ENCODE measurements at places on chromosomes 1 and 21. TPM values are rescaled to one million over a fixed set of nuclear protein-coding genes. Genes with fewer than 3 reads are reported as not detected.

Gene CELA2A
- total RNA-seq: not detected

Gene ADAMTS5
- total RNA-seq: not detected

- no peaks in the 10 kb centered on the region for H3K27me3 ChIP-seq
- H3K36me3 ChIP-seq: no peaks in the 10 kb centered on the region
- H3K27ac ChIP-seq: no peak overlapping the region
- no peaks in the 10 kb centered on the region for H3K4me1 ChIP-seq
Measured at GRCh38 chr1:209577346-209577745, 6.2 kb upstream of the CAMK1G start.

GRCh38 chr1:30164693-30165092 is 558.7 kb downstream of the MATN1 start:
- H3K36me3 ChIP-seq: no peaks in the 10 kb centered on the region
- DNase-seq: no peak
- H3K4me1 ChIP-seq: no peaks in the 10 kb centered on the region
- no peak overlapping the region for H3K4me3 ChIP-seq

GRCh38 chr1:70528590-70529333 is 117.7 kb downstream of the CTH start:
- no peak overlapping the region for H3K27ac ChIP-seq
- H3K4me3 ChIP-seq: no peak overlapping the region
- peaks cover 4% of the 10 kb centered on the region for H3K4me1 ChIP-seq
- peaks cover 5% of the 10 kb centered on the region for H3K27me3 ChIP-seq
- no peaks in the 10 kb centered on the region for H3K36me3 ChIP-seq
